ENCODE measurements at places on chromosomes 3 and 15.
A peak's percentile ranks its signal among the peaks of the same experiment; 100 is the strongest.

GRCh38 chr3:166527325-166527724, 690.1 kb upstream of the BCHE start:
- DNase-seq: no peak

DNA sequence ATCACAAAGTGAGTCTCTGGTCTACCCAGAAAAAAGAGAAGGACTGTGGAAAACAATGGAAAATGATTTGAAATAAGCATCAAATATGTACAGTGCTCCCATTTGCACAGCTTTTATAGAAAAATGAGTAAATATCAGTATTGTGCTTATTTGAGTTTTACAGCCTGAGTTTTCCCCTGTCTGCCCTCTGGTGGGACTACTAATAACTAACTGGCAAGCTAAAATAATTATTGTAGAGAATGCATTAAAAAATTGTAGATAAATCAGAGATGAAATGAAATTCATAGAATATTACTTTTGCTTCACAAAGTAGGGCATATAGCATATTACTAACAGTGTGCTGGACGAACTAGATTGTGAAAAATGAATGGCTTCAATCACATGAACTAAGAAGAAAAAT, 287.1 kb downstream of the NAALADL2 start:
- DNase-seq: peak; percentile 64

GRCh38 chr3:130533247-130533646, 16.3 kb downstream of the COL6A6 start:
- no peak for DNase-seq

DNA sequence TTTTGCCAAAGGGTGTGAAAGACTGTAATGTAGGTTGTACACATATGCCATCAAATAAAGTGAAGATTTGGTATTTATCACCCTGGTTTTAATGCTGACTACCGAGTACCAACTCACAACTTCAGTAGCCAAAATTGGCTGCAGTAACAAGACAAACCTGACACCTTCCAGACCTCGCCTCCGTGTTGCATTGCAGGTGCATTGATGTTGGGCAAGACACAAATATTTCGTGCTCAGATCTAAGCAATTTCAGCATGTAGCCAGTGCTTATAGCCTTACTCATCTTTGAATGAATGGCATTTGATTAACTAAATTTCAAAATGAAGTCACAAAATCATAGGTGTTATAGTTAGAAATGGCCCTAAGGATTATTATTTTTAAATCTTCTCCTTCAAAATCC, 400.2 kb downstream of the SOX2 start:
- DNase-seq: no peak

- no peak for DNase-seq
Measured at GRCh38 chr3:115084686-115085085, 62.4 kb downstream of the ZBTB20 start.

- DNase-seq: no peak
Measured at GRCh38 chr15:67803996-67804843, 21.1 kb upstream of the SKOR1 start.

GRCh38 chr3:44125882-44126281, 115.8 kb upstream of the TOPAZ1 start:
- peak; percentile 87 for DNase-seq

- DNase-seq: no peak
Measured at GRCh38 chr15:45355860-45356259, 22.5 kb downstream of the GATM start.

DNA sequence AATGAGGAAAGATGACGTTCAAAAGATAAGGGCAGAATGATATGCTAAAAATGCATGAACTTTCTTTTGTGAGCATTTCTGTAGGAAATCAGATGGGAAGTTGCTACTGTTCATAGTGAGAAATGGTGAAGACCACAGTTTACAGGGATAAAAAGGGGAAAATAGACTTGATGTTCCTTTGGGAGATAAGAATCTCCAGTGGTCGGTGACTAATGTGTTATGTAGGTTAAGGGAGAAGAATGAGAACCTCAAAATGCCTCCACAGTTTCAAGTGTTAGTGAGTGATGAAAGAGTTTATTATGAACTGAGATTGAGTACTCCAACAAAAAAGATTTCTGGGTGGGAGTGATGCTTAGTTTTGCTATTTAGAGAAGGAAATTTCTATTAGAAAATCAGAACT, 247.2 kb downstream of the LSAMP start:
- no peak for DNase-seq

DNA sequence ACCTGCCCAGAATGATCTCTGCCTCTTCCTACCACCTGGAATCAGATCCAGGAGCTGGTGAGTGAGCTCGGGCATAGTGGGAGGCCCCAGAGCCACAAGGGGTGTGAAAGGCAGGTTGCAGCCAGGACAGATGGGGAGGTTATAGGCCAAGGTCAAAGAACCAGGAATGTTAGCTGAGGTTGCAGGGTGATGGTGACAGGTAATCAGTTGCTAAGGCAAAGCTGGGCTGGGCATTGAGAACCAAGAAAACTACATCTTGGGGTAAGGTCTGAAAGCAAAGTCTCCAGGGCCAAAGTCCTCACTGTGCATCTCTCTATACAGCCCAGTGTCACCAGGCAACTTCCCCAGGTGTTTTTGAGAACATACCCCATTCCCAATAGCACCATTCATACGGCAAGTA, 38.4 kb upstream of the SLC6A11 start:
- DNase-seq: no peak

DNA sequence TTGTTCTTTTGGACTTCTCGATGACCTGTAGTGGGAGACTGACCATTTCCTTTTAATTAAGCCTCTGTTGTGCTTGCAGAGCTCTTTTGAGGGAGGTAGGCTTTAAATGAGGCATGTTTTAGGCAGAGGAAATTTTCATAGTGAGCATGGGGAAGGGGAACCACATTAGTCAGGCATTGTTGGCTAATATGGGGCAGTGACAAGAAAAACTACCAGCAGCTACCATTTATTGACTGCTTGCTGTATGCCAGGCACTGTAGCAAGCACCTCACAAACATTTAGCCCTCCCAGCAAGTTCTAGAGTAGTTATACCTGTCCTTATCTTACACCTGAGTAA, 10.9 kb downstream of the ATG7 start:
- no peak for DNase-seq

GRCh38 chr15:89630974-89631901, 24.0 kb downstream of the KIF7 start:
- no peak for DNase-seq

GRCh38 chr15:60713119-60714084, 234.5 kb upstream of the ICE2 start:
- DNase-seq: peak; percentile 40

GRCh38 chr3:59313365-59313764, 263.5 kb upstream of the CFAP20DC start:
- peak; percentile 41 for DNase-seq
